ENCODE measurements at places on chromosomes 2 and 18. TPM values are rescaled to one million over a fixed set of nuclear protein-coding genes. Genes with fewer than 3 reads are reported as not detected.

- H3K27ac ChIP-seq, result no peak overlapping the region
- no peaks in the 10 kb centered on the region for H3K36me3 ChIP-seq
- H3K4me1 ChIP-seq, result no peaks in the 10 kb centered on the region
- DNase-seq, result no peak
- H3K4me3 ChIP-seq, result no peak overlapping the region
Measured at GRCh38 chr2:233119806-233120205, 59.7 kb downstream of the INPP5D start.

GRCh38 chr2:128145651-128146050, 54.7 kb downstream of the UGGT1 start:
- no peaks in the 10 kb centered on the region for H3K4me1 ChIP-seq
- H3K27ac ChIP-seq, result no peak overlapping the region
- H3K4me3 ChIP-seq, result no peak overlapping the region
- no peaks in the 10 kb centered on the region for H3K27me3 ChIP-seq

The FAM124B gene
- 2.0 TPM for total RNA-seq

- no peak overlapping the region for H3K27ac ChIP-seq
- no peak overlapping the region for H3K4me3 ChIP-seq
- no peaks in the 10 kb centered on the region for H3K4me1 ChIP-seq
- no peaks in the 10 kb centered on the region for H3K27me3 ChIP-seq
- no peaks in the 10 kb centered on the region for H3K36me3 ChIP-seq
Measured at GRCh38 chr18:46301571-46301970, 197.4 kb downstream of the HAUS1 start.

- no peaks in the 10 kb centered on the region for H3K36me3 ChIP-seq
- no peak overlapping the region for H3K4me3 ChIP-seq
- no peak for DNase-seq
- H3K4me1 ChIP-seq, result no peaks in the 10 kb centered on the region
Measured at GRCh38 chr18:13599031-13599430, 127.3 kb downstream of the FAM210A start.

GRCh38 chr2:145777297-145777696, 1257.4 kb upstream of the ZEB2 start:
- H3K27me3 ChIP-seq, result no peaks in the 10 kb centered on the region
- no peaks in the 10 kb centered on the region for H3K36me3 ChIP-seq
- no peak overlapping the region for H3K27ac ChIP-seq
- DNase-seq, result no peak

DNA sequence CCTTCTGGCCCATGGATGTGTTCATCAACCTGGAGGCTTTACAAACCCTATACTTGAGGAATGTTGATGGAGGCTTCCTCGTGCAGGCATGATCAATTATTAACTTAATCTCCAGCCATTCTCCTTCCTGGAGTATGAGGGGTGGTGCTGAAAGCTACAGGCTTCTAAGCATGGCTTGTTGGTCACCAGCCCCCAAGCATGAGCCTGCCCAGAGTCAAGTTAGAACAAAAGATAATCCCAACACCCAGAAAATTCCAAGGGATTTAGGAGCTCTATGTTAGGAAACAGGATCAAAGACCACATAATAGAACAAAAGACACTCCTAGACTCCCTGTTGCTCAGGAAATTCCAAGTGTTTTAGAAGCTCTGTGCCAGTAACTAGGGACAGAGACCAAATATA, 63.1 kb downstream of the FAM171B start:
- peaks cover 4% of the 10 kb centered on the region for H3K4me1 ChIP-seq
- H3K27me3 ChIP-seq, result no peaks in the 10 kb centered on the region
- no peak for DNase-seq

- H3K27me3 ChIP-seq, result no peaks in the 10 kb centered on the region
- peak; percentile 78 for DNase-seq
- no peak overlapping the region for H3K27ac ChIP-seq
Measured at GRCh38 chr2:42492691-42493467, 903 bp downstream of the KCNG3 start.

The NUP35 gene
- 48.7 TPM for total RNA-seq

GRCh38 chr2:19532547-19533196, 174.2 kb upstream of the OSR1 start:
- no peaks in the 10 kb centered on the region for H3K27me3 ChIP-seq
- no peak for DNase-seq
- H3K4me3 ChIP-seq, result no peak overlapping the region
- no peak overlapping the region for H3K27ac ChIP-seq
- no peaks in the 10 kb centered on the region for H3K36me3 ChIP-seq
- 0 out of 2 replicates have a peak, but pooled peaks cover 2% of the 10 kb centered on the region for H3K4me1 ChIP-seq

- no peaks in the 10 kb centered on the region for H3K36me3 ChIP-seq
- DNase-seq, result no peak
- no peaks in the 10 kb centered on the region for H3K27me3 ChIP-seq
- H3K4me3 ChIP-seq, result no peak overlapping the region
Measured at GRCh38 chr18:44781886-44782285, 101.2 kb downstream of the SETBP1 start.

GRCh38 chr18:80210312-80211083, 36.8 kb downstream of the PARD6G start:
- H3K36me3 ChIP-seq, result no peaks in the 10 kb centered on the region
- H3K4me1 ChIP-seq, result no peaks in the 10 kb centered on the region
- no peak overlapping the region for H3K27ac ChIP-seq
- DNase-seq, result no peak
- H3K27me3 ChIP-seq, result no peaks in the 10 kb centered on the region
- no peak overlapping the region for H3K4me3 ChIP-seq

The SOX11 gene
- total RNA-seq, result 56.5 TPM

DNA sequence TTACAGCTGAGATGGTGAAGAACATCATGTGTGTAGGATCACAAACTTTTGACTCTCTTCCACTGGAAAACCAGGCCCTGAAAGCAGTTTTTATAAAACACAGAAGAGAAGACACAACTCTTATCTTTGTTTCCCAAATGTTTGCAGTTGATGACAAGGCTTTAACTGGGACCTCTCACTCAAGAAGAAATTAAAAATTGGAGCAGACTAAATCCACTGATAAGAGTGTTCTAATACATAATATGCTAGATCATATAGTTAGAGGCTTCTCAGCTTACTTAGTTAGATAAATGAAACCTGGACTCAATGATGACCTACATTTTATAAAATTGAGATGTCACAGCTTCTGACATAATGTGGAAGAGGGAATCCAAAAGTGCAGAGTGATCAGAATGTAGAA, 158.3 kb upstream of the WDSUB1 start:
- no peak overlapping the region for H3K4me3 ChIP-seq
- H3K36me3 ChIP-seq, result peaks cover 6% of the 10 kb centered on the region
- H3K27me3 ChIP-seq, result no peaks in the 10 kb centered on the region
- peaks cover 4% of the 10 kb centered on the region for H3K4me1 ChIP-seq
- H3K27ac ChIP-seq, result no peak overlapping the region

DNA sequence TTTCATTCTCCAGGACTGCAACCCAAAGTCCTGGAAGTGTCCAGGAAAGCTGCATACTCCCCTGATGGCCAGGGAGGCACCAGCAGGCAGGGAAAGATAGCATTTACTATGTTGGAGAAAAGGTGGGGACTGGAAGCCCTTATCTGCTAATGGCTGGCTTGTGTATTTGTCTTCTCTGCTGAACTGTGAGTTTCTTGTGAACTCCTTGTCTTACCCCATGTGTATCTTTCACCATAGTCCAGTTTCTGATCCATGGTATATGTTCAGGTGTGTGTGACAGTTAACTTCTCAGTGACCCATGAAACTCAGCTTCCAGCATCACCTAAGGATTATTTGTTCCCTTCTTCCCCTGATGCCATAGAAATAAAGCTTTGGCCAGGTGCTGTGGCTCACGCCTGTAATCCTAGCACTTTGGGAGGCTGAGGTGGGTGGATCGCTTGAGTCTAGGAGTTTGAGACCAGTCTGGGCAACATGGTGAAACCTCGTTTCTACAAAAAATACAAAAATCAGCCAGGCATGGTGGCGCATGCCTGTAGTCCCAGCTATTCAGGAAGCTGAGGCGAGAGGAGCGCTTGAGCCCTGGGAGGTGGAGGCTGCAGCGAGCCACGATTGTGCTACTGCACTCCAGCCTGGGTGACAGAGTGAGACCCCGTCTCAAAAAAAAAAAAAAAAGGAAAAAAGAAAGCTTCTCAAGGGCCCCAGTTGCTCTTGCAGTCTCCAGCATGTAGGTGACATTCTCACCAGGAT, 112.8 kb upstream of the MAP4K3 start:
- H3K27me3 ChIP-seq, result no peaks in the 10 kb centered on the region
- H3K4me1 ChIP-seq, result no peaks in the 10 kb centered on the region

The RAB6C gene
- total RNA-seq, result not detected

- no peak overlapping the region for H3K4me3 ChIP-seq
- H3K27ac ChIP-seq, result no peak overlapping the region
- H3K36me3 ChIP-seq, result no peaks in the 10 kb centered on the region
- DNase-seq, result no peak
Measured at GRCh38 chr18:13587001-13587400, 139.4 kb downstream of the FAM210A start.

The ALPI gene
- not detected for total RNA-seq

The POTEC gene
- 0.07 TPM for total RNA-seq

DNA sequence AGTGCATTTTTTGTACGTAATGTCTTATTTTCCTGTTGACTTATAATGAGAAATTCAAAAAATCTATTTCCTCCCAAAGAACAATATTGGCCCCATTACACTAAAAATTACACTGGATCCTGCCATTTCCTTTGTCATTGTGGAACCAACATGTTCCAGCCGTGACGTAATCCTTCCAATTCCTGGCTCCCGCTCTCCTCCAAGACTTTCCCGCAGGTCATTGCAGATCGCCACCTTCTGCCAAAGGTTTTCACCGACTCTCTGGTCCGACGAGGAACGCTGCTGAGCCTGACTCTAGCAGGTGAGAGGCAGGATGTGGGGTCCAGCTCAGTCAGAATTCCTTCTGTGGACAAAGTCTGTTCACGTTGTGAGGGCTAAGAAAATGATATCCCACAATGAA, 38.0 kb downstream of the PTGR3 start:
- peaks cover 5% of the 10 kb centered on the region for H3K4me1 ChIP-seq
- H3K27me3 ChIP-seq, result no peaks in the 10 kb centered on the region
- no peaks in the 10 kb centered on the region for H3K36me3 ChIP-seq
- DNase-seq, result no peak
- no peak overlapping the region for H3K27ac ChIP-seq

GRCh38 chr2:199757233-199757870, 93.6 kb downstream of the FTCDNL1 start:
- no peaks in the 10 kb centered on the region for H3K4me1 ChIP-seq
- H3K27ac ChIP-seq, result no peak overlapping the region
- H3K27me3 ChIP-seq, result no peaks in the 10 kb centered on the region
- H3K4me3 ChIP-seq, result no peak overlapping the region

The LIMS3 gene
- 2.0 TPM for total RNA-seq

The IL1B gene
- not detected for total RNA-seq

The TRABD2A gene
- 18.6 TPM for total RNA-seq

The CPS1 gene
- total RNA-seq, result 16.4 TPM

GRCh38 chr2:50443868-50444630, 587.9 kb downstream of the NRXN1 start:
- H3K27ac ChIP-seq, result no peak overlapping the region
- no peaks in the 10 kb centered on the region for H3K4me1 ChIP-seq
- no peak overlapping the region for H3K4me3 ChIP-seq
- no peaks in the 10 kb centered on the region for H3K36me3 ChIP-seq
- H3K27me3 ChIP-seq, result no peaks in the 10 kb centered on the region
- no peak for DNase-seq

The KLHL30 gene
- total RNA-seq, result 0.08 TPM

- H3K4me1 ChIP-seq, result no peaks in the 10 kb centered on the region
- no peak for DNase-seq
- no peaks in the 10 kb centered on the region for H3K27me3 ChIP-seq
- H3K4me3 ChIP-seq, result no peak overlapping the region
- no peaks in the 10 kb centered on the region for H3K36me3 ChIP-seq
- no peak overlapping the region for H3K27ac ChIP-seq
Measured at GRCh38 chr2:188965563-188965962, 8.6 kb upstream of the COL3A1 start.

DNA sequence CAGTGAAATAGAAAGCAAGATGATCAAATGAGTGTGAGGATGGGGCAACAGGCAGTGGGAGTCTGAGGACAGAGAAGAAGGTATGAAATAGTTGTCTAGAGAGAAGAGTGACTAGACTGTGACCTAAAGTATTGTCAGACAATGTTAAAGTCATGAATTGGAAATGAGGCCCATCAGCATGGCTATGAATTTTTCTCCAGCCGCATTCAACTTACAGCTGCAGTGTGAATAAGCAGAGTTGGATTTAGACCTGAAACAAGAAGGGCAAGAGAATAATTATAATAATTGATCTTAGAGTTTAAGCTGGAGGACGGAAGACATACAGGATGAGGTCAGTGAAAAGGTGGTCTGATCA, 4.2 kb upstream of the TSPYL6 start:
- no peak overlapping the region for H3K4me3 ChIP-seq
- no peak for DNase-seq
- H3K27ac ChIP-seq, result no peak overlapping the region

DNA sequence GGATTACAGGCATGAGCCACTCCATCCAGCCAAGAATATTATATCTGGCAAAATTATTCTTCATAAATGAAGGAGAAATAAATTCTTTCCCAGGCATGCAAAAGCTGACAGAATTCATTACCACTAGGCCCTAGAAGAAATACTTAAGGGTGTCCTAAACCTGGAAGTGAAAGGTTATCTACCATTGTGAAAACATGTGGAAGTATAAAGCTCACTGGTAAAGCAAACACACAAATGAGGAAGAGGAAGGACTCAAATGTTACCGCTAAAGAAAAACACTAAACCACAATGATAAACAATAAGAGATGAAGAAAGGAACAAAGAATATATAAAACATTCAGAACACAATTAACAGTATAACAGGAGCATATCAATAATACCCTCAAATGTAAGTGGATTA, 171.8 kb downstream of the CAMKMT start:
- H3K27ac ChIP-seq, result no peak overlapping the region
- H3K27me3 ChIP-seq, result no peaks in the 10 kb centered on the region
- no peak for DNase-seq
- no peak overlapping the region for H3K4me3 ChIP-seq
- peaks cover 2% of the 10 kb centered on the region for H3K4me1 ChIP-seq

The KANSL1L gene
- total RNA-seq, result 17.2 TPM

GRCh38 chr2:180115269-180115668, 108.2 kb upstream of the CWC22 start:
- H3K36me3 ChIP-seq, result no peaks in the 10 kb centered on the region
- no peak for DNase-seq
- no peak overlapping the region for H3K27ac ChIP-seq
- H3K27me3 ChIP-seq, result no peaks in the 10 kb centered on the region
- H3K4me3 ChIP-seq, result no peak overlapping the region
- H3K4me1 ChIP-seq, result no peaks in the 10 kb centered on the region

The CCDC68 gene
- 0.92 TPM for total RNA-seq

The LDLRAD4 gene
- total RNA-seq, result 1.2 TPM

The DUSP2 gene
- 10.1 TPM for total RNA-seq

- H3K27me3 ChIP-seq, result no peaks in the 10 kb centered on the region
- DNase-seq, result no peak
- no peak overlapping the region for H3K27ac ChIP-seq
- H3K4me3 ChIP-seq, result no peak overlapping the region
Measured at GRCh38 chr2:46075848-46076247, 221.4 kb upstream of the EPAS1 start.

- H3K27ac ChIP-seq, result no peak overlapping the region
- DNase-seq, result no peak
- H3K4me1 ChIP-seq, result no peaks in the 10 kb centered on the region
- no peaks in the 10 kb centered on the region for H3K36me3 ChIP-seq
- H3K27me3 ChIP-seq, result no peaks in the 10 kb centered on the region
- H3K4me3 ChIP-seq, result no peak overlapping the region
Measured at GRCh38 chr18:44245019-44245418, 435.7 kb upstream of the SETBP1 start.

GRCh38 chr2:145755019-145755837, 1235.3 kb upstream of the ZEB2 start:
- no peak overlapping the region for H3K27ac ChIP-seq
- H3K36me3 ChIP-seq, result no peaks in the 10 kb centered on the region
- peaks cover 4% of the 10 kb centered on the region for H3K4me1 ChIP-seq
- DNase-seq, result no peak
- H3K4me3 ChIP-seq, result no peak overlapping the region

The CYS1 gene
- 0.13 TPM for total RNA-seq
